ENCODE measurements at places on chromosomes 13 and 19. TPM values are rescaled to one million over a fixed set of nuclear protein-coding genes. Genes with fewer than 3 reads are reported as not detected.

The ZSCAN4 gene
- total RNA-seq: not detected

The GAPDHS gene
- total RNA-seq: not detected

GRCh38 chr19:47036097-47036651 lies 12.2 kb downstream of the TMEM160 start:
- DNase-seq: no peak

DNA sequence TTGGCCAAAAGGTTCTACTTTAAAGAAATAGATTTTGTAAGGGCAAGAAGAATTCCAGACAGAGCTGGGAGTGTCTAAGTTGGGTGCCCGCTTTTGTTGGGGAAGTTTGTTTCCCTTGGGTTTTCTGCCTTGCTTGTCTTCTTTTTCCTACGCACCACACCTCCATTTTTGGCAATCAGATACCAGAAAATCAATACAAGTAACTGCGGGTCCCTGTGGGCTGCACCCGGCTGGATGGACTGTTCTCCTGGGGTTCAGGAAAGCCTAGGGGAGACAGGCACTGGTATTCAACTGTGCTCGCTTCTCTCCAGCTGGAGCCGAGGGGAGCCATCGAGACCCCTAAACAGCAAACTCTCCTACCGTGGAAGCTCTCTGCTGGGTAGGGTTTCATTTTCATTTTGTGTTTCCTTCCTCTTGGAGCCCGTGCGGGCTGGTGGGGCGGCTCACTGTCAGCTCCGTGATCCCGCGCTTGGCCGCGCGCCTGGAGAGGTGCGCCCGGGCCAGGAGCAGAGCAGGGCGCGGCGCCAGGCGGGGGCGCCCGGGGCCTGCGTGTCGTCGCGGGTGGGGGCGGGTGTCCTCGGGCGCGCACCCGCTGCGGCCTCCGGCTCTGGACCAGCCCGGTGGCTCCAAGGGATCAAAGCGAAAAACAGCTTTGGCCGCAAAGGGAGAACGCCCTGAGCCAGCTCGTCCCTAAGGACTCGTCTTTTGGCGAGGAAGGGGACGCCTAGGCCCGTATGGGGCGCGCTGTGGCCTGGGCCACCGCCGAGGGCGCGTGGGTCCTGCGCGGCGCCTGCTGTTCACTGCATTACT lies 347.2 kb downstream of the ZNF536 start:
- DNase-seq: peak; percentile 79

GRCh38 chr13:27960362-27961226 lies 8.5 kb downstream of the CDX2 start:
- peak; percentile 30 for DNase-seq

The CBLC gene
- total RNA-seq: not detected

- DNase-seq: no peak
These were observed 547.3 kb upstream of the MIR17HG start for GRCh38 chr13:90800082-90800746.

DNA sequence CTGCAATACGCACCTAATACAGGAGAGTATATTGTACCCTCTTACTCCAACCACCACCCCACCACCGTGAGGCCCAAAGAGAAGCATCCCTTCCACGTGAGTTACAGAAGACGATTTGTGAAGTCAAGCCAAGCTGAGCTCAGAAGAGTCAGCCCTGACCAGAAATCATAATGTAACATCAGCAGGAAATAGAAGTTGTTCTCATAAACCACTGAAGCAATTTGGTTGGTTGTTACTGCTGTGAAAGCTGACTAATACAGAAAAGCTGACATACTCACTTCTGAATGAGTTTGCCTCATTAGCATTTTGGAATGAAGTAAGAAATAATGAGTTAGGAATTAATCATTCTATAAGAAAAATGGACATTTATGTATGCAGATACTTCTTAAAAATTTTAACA lies 749.4 kb upstream of the SLC10A2 start:
- no peak for DNase-seq

The CYP4F8 gene
- not detected for total RNA-seq

The F10 gene
- total RNA-seq: 0.82 TPM

- no peak for DNase-seq
These were observed 65.7 kb downstream of the SPACA7 start for GRCh38 chr13:112441779-112442310.

DNA sequence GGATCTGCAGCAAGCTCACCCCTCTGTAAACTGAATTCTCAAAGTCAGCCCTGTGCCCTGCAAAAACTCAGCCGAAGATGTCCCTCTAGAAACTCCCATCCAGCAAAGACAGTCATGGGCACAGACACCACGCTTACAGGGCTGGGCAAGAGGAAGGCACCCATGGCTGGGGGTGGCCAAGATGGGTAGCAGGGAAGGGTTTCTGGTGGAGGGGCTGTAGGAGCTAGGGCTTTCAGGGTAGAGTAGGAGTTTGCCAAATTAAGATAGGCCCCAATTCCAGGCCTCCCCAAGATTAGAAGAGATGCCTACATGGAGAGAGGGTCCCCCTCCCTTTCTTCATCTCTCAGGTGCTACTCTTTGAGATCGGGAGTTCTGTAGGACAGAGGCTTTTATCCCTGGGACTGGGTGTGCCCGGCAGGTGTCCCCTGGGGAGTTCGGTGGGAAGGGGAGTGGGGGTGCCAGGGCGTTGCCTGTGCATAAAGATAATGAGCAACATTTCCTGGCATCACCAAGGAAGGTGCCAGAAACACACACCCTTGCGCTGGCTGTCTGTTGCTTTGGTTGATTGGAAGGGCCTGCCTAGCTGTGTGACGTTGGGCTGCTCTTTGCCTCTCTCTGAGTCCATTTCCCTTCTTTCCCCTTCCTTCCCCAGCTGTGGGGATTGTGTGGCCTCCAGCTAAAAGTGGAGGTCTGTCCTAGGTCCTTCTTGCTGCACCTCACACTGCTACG lies 9.4 kb downstream of the NRTN start:
- DNase-seq: no peak

DNA sequence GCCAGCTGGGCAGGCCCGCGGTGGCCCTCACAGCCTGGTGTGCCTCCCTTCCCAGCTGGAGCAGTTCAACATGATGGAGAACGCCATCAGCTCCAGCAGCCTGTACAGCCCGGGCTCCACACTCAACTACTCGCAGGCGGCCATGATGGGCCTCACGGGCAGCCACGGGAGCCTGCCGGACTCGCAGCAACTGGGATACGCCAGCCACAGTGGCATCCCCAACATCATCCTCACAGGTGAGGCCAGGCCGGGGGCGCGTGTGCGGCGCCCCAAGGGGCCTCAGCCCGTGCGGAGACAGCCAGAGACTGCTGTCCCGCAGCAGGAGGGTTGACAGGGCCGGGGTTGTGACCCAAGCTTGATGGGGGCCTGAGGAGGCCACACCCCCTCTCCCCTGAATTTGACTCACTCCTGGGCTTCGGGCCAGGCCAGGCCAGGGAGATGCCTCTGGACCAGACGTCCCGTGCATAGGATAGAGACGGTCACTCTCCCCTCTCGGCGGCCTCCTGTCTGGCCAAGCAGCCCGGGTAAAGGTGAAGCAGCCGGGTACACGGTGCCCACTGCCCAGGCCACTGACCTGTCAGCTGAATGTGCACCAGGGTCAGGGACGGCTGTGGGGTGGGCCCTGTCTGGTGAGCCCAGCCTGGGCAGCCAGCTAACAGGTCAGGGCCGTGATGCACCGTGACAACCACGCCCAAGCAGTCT lies 15.4 kb downstream of the COMP start:
- no peak for DNase-seq

DNA sequence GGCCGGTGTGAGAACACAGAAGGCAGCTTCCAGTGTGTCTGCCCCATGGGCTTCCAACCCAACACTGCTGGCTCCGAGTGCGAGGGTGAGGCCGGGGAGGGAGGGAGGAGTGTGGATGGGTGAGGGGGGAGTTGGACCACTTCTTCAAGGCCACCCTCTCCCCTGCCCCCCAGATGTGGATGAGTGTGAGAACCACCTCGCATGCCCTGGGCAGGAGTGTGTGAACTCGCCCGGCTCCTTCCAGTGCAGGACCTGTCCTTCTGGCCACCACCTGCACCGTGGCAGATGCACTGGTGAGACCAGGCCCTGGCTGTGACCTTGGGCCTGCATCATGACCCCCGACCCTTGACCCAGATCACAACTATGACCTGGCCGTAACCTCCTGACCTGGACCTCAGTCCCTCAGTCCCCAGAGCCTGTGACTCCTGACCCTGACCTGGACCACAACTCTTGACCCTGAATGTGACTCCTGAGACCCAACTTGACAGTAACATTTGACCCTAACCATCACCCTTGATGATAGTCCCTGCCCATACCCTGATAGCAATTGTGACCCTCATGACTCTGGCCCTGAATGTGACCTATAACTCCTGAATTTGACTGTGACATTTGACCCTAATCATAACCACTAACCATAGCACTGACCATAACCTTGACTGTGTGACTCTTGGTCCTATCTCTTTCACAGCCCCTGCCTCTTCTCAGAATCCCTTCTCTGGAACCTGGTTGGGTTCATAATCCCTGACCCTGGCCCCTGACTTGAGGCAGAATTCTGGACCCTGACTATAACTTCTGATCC lies 10.9 kb downstream of the LTBP4 start:
- DNase-seq: no peak

DNA sequence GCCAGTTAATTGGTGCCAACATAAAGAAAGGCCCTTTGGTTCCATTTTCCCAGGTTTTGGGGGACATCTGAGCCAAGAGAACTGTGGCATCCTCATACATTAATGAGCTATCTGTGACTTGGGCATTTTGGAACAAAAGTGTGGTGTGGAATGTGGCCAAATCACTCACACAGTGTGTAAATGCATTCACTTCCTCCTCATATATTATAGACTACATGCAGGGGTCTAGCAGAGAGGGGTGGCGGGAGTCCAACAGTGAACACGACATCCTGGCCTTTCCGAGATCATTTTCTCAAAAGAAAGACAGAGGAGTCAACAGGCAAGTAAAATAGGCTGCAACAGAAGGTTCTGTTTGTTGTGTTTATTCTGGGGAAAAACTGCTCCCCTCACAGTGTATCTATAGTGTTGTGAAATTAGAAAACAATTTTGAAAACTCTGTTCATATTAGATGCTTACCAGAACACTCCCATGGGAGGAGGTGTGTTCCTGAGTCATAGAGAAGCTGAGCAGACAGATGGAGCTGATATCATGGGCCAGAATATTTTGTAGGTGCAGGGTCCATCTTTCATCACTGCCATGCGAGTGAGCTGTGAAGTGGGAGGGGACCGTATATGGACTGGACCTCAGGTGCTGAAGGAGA lies 36.9 kb downstream of the PABPC3 start:
- DNase-seq: no peak

DNA sequence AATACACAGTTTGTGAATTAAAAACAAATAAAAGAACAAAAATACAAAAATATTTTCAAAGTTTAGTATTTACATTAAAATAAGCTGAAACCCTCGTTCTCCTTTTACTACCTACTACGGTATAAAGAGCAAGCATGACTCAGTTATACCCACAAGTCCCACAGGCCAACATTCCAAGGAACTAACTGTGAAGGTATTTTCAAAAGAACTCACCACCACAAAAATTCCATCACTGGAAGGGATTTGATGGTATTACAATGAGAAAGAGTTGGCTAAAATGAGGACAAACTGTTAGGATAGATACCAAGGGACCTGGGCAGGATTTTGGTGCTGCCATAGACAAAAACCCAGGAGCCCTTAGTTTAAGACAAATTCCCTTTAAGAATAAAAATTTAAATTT lies 122.7 kb downstream of the TBC1D4 start:
- DNase-seq: no peak

The ELSPBP1 gene
- total RNA-seq: not detected

DNA sequence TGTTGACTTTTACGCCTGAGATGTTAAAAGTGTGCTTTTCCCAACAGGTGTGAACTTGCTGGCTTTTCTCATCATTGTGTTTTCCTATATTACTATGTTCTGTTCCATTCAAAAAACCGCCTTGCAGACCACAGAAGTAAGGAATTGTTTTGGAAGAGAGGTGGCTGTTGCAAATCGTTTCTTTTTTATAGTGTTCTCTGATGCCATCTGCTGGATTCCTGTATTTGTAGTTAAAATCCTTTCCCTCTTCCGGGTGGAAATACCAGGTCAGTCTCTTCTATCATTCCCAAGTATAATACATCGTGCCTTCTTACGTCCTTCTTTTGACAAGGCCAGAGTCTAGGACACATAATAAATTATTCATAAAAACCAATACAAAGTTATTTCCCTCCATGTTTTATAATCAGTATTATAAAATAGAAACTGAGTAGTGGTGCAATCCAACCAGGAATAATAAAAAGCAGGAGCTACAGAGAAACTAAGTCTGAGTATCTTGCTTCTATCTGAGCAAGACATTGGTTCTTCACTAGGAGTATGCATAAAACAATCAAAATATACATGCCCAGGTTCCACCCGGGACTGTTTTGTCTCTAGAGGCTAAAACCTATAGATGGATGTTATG lies 57.9 kb downstream of the RXFP2 start:
- no peak for DNase-seq

The PEPD gene
- 28.1 TPM for total RNA-seq

- DNase-seq: peak; percentile 88
These were observed 2.2 kb upstream of the TSPAN16 start for GRCh38 chr19:11293433-11294389.

The SHC2 gene
- 9.8 TPM for total RNA-seq

GRCh38 chr19:1104311-1105007 lies 665 bp downstream of the GPX4 start:
- DNase-seq: peak; percentile 91

DNA sequence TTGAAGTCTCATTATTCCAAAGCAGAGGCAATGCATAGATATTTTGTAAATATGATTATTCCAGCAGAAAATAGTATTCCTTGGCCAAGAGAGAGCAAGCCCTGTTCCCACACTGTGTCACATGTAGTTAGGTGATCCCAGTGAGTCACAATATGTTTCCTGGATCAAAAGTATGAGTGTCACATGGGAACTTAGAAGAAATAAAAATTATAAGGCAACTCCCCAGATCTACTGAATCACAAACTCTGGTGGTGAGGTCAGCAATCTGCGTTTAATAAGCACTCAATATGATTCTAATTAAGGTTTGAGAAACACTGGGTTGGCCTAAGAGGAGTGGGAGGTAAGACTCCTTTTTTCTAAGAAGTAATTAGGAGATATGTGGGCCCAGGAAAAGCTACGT lies 1504.5 kb upstream of the PCDH20 start:
- DNase-seq: no peak

DNA sequence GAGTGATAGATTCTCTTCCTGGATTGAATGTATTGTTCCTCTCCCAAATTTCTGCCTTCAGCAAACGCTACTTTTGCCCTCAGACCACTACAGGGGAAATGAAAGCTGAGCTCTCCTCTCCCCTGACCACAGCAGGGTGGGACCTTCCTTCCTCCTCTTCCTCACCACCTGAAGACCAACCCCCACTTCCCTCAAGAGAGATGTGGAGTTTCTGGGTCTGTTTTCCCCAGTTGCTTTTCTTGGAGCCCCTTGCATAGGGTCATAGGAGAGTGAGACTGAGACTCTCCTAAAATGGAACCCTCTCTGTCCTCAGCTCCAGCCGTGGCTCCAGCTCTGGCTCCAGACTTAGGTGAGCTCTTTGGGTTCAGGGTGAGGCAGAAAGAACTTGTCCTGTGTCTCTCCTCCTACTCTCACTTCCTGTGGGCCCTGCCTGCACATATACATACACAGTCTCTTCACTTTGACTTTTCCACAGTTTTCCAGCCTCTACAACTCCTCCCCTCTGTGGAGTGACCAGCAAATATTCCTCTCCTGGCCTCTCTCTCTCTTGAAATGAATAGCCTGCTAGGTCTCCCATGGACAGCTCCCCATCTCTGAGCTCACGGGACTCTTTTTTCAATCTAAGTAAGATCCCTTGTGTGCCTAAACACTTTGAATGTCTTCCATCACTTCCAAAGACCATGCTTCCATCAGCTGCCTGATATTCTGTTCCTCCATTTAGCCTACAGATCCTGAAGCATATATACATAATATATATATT lies 19.2 kb upstream of the ZNF175 start:
- no peak for DNase-seq

All from frontal cortex (tissue), 4 donors.